ENCODE measurements at places on chromosomes 5 and 9.

- no peak for DNase-seq
Measured at GRCh38 chr5:159833846-159834245, 82.4 kb upstream of the ADRA1B start.

GRCh38 chr9:114030364-114030763 lies 47.7 kb downstream of the AMBP start:
- DNase-seq: no peak

GRCh38 chr9:20199111-20199510 lies 410.3 kb upstream of the SLC24A2 start:
- no peak for DNase-seq

- DNase-seq: no peak
Measured at GRCh38 chr9:18834740-18835361, 198.2 kb downstream of the SAXO1 start.

GRCh38 chr9:112933696-112934095 lies 43.0 kb upstream of the SLC46A2 start:
- no peak for DNase-seq

DNA sequence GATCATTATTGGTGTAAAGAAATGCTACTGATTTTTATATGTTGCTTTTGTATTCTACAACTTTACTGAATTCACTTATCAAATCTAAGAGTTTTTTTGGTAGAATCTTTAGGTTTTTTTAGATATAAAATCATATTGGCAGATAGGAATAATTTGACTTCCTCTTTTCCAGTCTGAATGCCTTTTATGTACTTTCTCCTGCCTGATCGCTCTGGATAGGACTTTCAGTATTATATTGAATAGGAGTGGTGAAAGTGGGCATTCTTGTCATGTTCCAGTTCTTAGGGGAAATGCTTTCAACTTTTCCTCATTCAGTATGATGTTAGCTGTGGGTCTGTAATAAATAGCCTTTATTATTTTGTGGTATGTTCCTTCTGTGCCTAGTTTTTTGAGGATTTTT lies 8.3 kb downstream of the AHRR start:
- DNase-seq: no peak

DNA sequence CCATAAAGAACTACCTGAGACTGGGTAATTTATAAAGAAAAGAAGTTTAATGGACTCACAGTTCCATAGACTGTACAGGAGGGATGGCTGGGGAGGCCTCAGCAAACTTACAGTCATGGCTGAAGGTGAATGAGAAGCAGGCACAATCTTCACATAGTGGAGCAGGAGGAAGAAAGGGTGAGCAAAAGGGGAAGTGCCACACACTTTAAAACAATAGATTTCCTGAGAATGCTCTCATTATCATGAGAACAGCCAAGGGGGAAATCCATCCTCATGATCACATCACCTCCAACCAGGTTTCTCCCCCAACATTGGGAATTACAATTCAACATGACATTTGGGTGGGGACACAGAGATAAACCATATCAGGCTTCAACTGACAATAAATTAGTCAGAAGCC lies 664.9 kb downstream of the TAF11L14 start:
- DNase-seq: no peak

GRCh38 chr9:120878188-120879130 lies 1.5 kb upstream of the PHF19 start:
- DNase-seq: peak; percentile 24

- no peak for DNase-seq
Measured at GRCh38 chr5:98397081-98397480, 376.4 kb upstream of the RGMB start.
